Smooth muscle cell of the brain vasculature (primary cell): ENCODE measurements at places on chromosomes 3 and 15.

DNA sequence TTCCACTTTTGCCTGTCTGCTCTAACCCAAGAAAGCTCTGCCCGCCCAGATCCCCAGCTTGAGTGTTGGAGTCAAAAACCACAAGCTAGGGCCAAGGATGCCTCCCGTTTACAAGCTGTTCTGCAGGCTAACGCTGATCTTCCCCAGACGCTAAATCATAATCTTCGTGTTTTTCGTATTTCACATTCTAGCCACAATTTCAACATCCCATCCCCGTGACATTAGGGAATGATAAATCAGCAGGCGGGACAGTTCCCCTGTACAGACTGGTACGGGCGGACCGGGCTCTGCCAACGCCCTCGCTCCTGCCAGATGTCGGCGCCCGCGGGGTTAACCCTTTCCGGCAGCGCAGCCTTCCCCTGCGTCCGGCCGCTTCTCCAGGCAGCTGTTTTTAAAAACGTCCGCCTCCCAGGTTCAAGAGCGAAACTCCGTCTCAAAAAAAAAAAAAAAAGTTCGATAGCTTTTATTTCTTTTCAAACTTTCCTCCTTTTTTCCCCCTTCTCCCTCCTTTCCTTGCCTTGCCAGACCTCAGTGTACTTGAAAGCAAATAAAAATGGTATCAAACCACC lies 81.0 kb upstream of the BNC1 start:
- DNase-seq: no peak

- DNase-seq: no peak
Observed at GRCh38 chr15:77033729-77034671, 36.9 kb downstream of the TSPAN3 start.

- no peak for DNase-seq
Observed at GRCh38 chr15:52277575-52277974, 18.0 kb downstream of the MYO5C start.

- no peak for DNase-seq
Observed at GRCh38 chr3:16182612-16183011, 8.1 kb downstream of the GALNT15 start.

- DNase-seq: no peak
Observed at GRCh38 chr15:80837006-80837405, 57.8 kb downstream of the CEMIP start.

- DNase-seq: no peak
Observed at GRCh38 chr3:115469649-115470048, 153.7 kb upstream of the GAP43 start.

DNA sequence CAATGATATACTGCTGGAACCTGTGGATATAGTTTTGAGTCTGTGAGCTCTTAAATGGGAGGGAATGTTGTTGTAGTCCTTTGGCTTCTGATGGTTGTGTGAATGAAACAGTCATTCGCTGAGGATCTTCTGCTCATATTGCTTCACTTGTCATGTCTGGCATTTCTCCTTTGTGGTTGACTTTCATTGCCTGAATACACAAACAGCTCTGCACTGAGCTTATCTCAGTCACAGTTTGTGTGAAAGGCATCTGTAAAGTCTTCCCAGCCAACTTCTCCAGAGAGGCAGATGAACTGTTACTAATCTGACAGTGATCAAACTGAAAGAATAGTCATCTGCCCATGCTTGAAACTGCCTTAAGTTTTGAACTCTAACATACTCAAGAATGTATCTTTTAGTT lies 59.8 kb downstream of the TMED3 start:
- no peak for DNase-seq

DNA sequence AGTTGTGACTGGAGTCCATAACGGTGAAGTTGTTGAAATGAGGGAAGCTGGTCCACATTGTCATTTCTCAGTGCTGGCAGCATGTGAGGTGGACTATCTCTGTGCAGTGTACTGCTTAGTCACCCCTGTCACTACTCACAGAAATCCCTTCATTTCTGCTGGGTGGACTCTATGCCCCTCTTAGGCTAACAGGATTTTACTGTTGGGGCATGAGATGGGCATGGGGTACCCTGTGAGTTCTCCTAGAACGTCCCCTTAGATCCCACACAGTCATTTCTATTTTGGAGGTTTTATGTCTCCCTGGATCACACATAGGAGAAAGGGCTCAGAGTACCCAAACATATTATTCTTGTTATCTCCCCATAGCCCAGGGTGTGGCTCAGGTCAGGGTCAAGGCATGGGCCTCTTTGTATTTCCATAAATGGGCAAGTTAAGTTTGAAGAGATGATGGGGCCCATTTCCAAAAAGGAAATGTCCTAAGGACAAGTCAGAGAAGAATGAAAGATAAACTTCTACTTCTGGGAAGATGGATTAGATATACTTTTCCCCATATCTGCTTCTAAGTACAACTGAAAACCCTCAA lies 15.2 kb downstream of the P2RY1 start:
- DNase-seq: no peak

GRCh38 chr3:197262709-197263108 lies 35.7 kb downstream of the DLG1 start:
- DNase-seq: no peak

- DNase-seq: no peak
Observed at GRCh38 chr15:97319291-97319690, 641.2 kb upstream of the ARRDC4 start.
